Activated CD8-positive, alpha-beta memory T cell treated with anti-CD3 and anti-CD28 coated beads for 4 hours (primary cell): ENCODE measurements at places on chromosomes 6 and 20.

DNA sequence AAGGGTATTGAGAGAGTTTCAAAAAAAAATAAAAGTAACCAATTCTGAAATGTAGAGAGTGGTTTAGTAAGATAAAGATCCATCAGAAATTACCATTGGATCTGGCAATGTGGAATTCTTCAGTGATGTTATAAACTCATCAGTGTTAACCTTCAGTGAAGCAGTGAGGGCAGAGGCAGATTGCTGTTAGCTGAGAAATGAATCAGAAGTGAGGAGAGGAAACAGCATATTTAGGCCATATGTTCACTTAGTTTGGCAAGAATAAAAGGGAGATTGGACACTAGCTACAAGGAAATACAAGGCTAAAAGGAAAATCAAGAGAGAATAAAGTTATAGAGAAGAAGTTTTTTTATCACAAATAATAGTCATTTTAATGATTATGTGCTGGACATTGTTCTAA, 9.6 kb downstream of the KCNQ5 start:
- DNase-seq = no peak

GRCh38 chr6:168342636-168343035, 23.1 kb upstream of the DACT2 start:
- DNase-seq = no peak

- no peak for DNase-seq
These were observed 4.1 kb downstream of the TRPC4AP start for GRCh38 chr20:35088231-35089145.

- DNase-seq = no peak
These were observed 479.4 kb upstream of the SLC35B3 start for GRCh38 chr6:8914700-8915099.
